Stomach (tissue), 19 donors: ENCODE measurements at places on chromosomes 3 and 15. TPM values are rescaled to one million over a fixed set of nuclear protein-coding genes. Genes with fewer than 3 reads are reported as not detected.

- no peak for DNase-seq
- no peak overlapping the region for H3K4me3 ChIP-seq
- H3K27me3 ChIP-seq = no peaks in the 10 kb centered on the region
- H3K36me3 ChIP-seq = no peaks in the 10 kb centered on the region
- H3K4me1 ChIP-seq = no peaks in the 10 kb centered on the region
- no peak overlapping the region for H3K27ac ChIP-seq
Observed at GRCh38 chr3:127475391-127475790, 115.1 kb downstream of the TPRA1 start.

GRCh38 chr15:45650889-45651525 is 16.2 kb downstream of the SQOR start:
- H3K36me3 ChIP-seq = no peaks in the 10 kb centered on the region
- no peaks in the 10 kb centered on the region for H3K27me3 ChIP-seq
- DNase-seq = no peak
- H3K4me3 ChIP-seq = no peak overlapping the region

ZNF502 gene
- total RNA-seq = 0.29 TPM

MBD4 gene
- 19.1 TPM for total RNA-seq

- H3K4me3 ChIP-seq = peak within 1 kb of the TSS; percentile 37
- peak within 1 kb of the TSS; percentile 80 for H3K27ac ChIP-seq
- H3K4me1 ChIP-seq = peaks cover 7% of the 10 kb centered on the region
- peak; percentile 89 for DNase-seq
Observed at GRCh38 chr15:74173380-74174218, at the start of gene ISLR. Gene ISLR, plus strand, starts transcription at chr15:74173710. Its CDS starts 1,149 bp downstream, at chr15:74174859.

GRM7 gene
- total RNA-seq = not detected

MAP4 gene
- total RNA-seq = 86.4 TPM

- DNase-seq = peak; percentile 58
- H3K27ac ChIP-seq = no peak overlapping the region
Observed at GRCh38 chr15:69729167-69729748, 276.6 kb downstream of the RPLP1 start.

DNA sequence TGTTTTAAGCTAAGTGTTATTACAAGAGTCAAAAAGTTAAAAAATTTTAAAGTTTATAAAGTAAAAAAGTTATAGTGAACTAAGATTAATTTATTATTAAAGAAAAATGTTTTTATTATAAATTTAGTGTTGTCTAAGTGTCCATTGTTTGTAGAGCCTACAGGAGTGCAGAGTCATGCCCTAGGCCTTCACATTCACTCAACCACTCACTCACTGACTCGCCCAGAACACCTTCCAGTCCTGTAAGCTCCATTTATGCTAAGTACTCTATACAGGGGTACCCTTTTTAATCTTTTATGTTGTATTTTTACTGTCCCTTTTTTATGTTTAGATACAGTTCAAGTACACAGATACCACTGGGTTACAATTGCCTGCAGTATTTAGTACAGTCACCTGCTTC is 37.2 kb downstream of the EEFSEC start:
- no peaks in the 10 kb centered on the region for H3K36me3 ChIP-seq
- no peaks in the 10 kb centered on the region for H3K27me3 ChIP-seq
- no peak for DNase-seq
- no peak overlapping the region for H3K4me3 ChIP-seq

CYP8B1 gene
- total RNA-seq = not detected

- H3K4me3 ChIP-seq = no peak overlapping the region
- peaks cover 2% of the 10 kb centered on the region for H3K4me1 ChIP-seq
- H3K27ac ChIP-seq = no peak overlapping the region
Observed at GRCh38 chr15:63408524-63408923, 26.9 kb upstream of the CA12 start.

LSAMP gene
- 1.7 TPM for total RNA-seq

DNA sequence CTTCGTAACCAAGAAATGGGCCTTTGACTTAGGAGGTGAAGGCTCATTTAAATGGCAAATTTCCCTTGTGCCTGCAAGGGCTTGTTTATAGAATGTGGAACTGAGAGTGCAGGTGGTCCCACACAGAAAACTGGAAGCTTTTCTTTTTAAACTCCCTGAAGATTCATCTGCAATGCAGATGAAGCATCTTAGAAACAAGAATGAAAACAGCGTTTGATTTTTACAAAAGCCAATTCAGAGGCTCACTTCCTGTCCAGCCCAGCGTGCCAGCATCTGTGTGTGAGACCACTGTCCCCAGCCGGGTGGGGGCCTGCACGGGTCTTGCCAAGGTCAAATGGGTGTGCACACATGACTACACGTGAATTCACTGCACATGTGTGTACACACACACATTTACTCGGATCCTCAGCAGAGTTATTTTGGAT is 94.7 kb downstream of the LINGO1 start:
- H3K27me3 ChIP-seq = no peaks in the 10 kb centered on the region
- peak overlapping the region; percentile 44 for H3K27ac ChIP-seq
- H3K36me3 ChIP-seq = no peaks in the 10 kb centered on the region
- peaks cover 33% of the 10 kb centered on the region for H3K4me1 ChIP-seq
- peak; percentile 50 for DNase-seq

DNA sequence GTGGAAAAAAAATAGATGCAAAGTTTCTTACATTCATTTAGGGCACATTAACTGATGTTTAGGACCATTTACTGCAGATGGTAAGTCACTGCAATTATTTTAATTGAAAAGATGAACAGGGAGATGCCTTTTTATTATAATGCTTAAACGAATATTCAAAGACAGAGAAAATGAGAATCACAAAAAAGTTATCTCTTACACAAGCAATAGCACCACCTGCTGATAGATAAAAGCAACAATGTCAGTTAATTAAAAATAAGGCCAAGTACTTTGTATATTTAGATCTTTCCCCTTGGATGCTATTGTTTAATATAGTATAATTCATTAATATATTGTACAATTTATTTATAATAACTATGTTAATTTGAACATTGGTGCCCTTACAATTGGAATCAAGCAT is 55.9 kb downstream of the IFT80 start:
- no peaks in the 10 kb centered on the region for H3K4me1 ChIP-seq
- H3K4me3 ChIP-seq = no peak overlapping the region
- DNase-seq = no peak
- no peak overlapping the region for H3K27ac ChIP-seq

PLSCR4 gene
- total RNA-seq = 62.2 TPM

GRCh38 chr3:153963012-153963411 is 158.2 kb upstream of the ARHGEF26 start:
- H3K4me3 ChIP-seq = no peak overlapping the region
- no peaks in the 10 kb centered on the region for H3K27me3 ChIP-seq
- H3K27ac ChIP-seq = no peak overlapping the region
- DNase-seq = no peak
- no peaks in the 10 kb centered on the region for H3K36me3 ChIP-seq
- H3K4me1 ChIP-seq = peaks cover 6% of the 10 kb centered on the region

GRCh38 chr15:86555939-86556338 is 476.3 kb downstream of the AGBL1 start:
- H3K4me1 ChIP-seq = no peaks in the 10 kb centered on the region
- no peaks in the 10 kb centered on the region for H3K36me3 ChIP-seq
- no peak overlapping the region for H3K4me3 ChIP-seq
- DNase-seq = no peak
- H3K27me3 ChIP-seq = no peaks in the 10 kb centered on the region
